ENCODE measurements at places on chromosomes 4 and X.

GRCh38 chr4:187307131-187307530 lies 583.5 kb upstream of the FAT1 start:
- no peak for DNase-seq

- DNase-seq: no peak
Observed at GRCh38 chrX:115913575-115913974, 257.0 kb upstream of the AGTR2 start.

GRCh38 chrX:30875957-30876356 lies 13.1 kb downstream of the TAB3 start:
- DNase-seq: no peak

DNA sequence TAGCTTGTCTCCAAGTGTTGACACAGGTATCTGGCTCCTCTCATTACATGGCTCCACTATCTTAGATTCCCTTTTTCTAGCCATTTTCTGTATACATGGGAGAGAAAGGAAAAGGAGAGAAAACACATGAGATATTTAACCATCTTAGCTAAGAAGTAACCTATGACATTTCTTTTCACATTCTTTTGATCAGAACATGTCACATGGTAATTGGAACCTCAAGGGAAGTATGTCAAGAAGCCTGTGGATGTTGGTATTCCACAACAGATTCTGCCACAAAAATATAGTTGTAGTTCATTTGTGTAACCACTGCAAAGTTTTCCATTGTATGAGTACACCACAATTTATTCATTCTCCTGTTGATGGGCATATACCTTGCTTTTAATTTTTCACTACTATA lies 18.7 kb upstream of the GABRB1 start:
- DNase-seq: no peak

- DNase-seq: no peak
Observed at GRCh38 chrX:53695946-53696549, 9.5 kb upstream of the HUWE1 start.

GRCh38 chr4:82678051-82678450 lies 116.3 kb upstream of the TMEM150C start:
- no peak for DNase-seq

GRCh38 chr4:56342746-56343145 lies 44.5 kb downstream of the AASDH start:
- DNase-seq: no peak

DNA sequence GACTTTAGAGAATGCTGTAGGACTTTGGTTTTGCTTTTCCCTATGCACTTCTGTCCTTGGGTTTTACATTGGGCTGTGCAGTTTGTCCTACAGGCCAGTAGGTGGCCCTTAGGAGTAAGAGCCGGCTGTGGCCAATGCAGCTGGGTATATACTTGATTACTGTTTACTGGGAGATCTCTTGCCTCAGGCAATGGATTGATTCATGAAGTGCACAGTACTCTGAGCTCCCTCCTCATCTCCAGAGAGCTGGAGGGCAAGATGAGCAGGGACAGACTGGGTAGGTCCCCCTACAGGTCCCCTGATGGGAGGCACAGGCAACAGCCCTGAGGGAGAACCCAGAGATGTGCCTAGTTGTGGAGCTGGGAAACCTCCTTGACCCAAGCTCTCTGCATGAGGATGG lies 103.8 kb upstream of the QRFPR start:
- DNase-seq: no peak

DNA sequence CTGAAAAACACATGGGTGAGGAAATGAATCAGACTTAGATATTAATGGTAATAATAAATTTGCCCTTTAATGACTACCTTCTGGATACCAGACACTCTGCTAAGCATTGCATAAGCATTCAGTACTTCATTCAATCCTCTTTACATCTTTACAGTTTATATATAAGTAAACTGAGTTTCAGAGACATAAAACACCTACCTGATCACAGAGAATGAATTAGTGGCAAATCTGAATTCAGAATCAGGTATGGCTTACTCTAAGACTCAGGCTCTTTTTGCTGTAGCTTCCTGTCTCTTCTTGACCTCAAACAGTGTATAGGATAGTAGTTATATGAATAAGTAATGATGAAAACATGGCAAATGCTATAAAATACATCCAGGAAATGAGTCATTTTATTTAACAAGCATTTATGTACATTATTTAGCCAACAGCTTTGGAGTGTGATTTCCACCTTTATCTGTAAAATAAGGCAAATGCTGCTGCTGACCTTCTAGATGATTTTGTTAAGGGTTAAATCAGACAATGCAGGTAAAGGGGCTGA lies 83.9 kb downstream of the VEGFC start:
- DNase-seq: no peak

GRCh38 chrX:41703574-41704029 lies 14.8 kb downstream of the GPR34 start:
- no peak for DNase-seq

GRCh38 chrX:12975991-12976558 lies 1.2 kb downstream of the TMSB4X start:
- no peak for DNase-seq

- DNase-seq: no peak
Observed at GRCh38 chr4:150008546-150008945, 69.7 kb upstream of the DCLK2 start.

DNA sequence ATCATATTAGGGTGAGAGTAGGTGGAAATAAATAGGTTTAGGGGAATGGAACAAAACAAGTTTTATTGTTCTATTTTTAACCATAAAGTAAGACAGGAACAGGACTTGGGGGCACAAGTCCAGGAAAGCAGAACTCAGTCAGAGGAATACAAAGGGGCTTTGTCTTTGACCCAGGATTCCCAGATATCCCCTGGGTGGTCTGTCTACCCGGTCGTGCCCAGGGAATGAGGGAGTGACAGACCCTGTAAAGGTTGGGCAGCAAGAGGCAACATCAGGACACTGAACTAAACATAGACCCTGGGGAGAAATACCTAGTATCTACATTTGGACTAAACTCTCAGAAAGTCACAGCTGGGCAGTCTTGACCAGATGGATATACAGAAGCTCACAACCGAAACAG lies 50.6 kb downstream of the PTCHD1 start:
- no peak for DNase-seq

GRCh38 chrX:74250574-74250973 lies 53.4 kb upstream of the ZCCHC13 start:
- no peak for DNase-seq

GRCh38 chrX:129932821-129933321 lies 26.9 kb downstream of the UTP14A start:
- no peak for DNase-seq

GRCh38 chr4:112736718-112737135 lies 99.8 kb downstream of the LARP7 start:
- no peak for DNase-seq

DNA sequence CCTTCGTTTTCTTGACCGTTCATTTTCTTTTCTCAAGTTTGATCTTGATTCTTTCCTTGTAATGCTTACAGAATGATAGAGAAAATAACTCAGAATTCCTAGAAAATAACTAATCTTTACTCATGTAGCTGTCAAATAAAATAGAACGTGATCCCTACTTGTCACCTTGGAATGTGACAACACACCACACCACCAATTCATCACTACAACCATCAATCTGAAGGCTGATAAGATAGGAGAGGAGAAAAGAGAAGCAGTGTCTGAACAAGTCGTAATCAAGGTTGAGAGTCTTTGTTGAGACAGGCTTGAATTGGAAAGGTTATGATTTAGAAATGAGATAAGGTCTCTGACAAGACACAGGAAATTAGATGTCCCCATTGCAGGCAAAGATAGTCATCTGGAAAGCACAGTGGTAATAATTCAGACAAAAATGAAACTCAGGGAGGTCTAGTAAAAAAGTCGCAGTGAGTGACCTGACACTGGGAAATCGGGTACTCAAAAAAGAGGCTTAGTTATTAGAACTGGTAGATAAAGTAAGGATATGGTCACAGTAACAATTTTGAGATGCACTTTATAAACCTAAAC lies 456.2 kb downstream of the FAT4 start:
- no peak for DNase-seq

DNA sequence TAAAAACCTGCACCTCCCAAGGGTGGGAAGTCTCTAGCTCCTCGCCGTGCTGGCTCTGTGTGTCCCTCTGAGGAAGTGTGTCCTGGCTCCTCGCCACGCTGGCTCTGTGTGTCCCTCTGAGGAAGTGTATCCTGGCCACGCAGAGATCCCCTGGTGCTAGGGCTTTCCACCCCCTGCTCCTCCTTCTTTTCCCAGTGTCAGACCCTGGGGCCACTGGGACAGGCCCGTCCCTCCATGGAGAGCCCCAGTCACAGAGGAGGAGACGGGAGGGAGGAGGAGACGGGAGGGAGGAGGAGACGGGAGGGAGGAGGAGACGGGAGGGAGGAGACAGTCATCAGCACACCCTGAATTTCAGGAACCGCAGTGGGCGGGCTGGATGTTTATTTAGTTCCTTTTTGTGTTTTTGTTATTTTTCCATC lies 53.8 kb upstream of the HGFAC start:
- DNase-seq: peak; percentile 50

- DNase-seq: no peak
Observed at GRCh38 chrX:42536286-42536685, 241.7 kb downstream of the PPP1R2C start.

DNA sequence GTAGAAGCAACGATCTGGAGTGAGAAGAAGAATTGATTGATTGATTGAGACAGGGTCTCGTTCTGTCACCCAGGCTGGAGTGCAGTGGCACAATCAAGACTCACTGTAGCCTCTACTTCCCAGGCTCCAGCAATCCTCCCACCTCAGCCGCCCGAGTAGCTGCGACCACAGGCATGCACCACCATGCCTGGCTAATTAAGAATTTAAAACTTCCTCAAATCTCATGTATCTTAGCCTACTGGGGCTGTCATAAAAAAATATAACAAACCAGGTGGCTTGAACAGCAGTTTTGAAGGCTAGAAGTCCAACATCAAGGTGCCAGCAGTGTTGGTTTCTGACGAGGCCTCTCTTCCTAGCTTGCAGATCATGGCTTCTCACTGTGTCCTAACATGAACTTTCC lies 18.3 kb upstream of the TBC1D9 start:
- DNase-seq: no peak

GRCh38 chr4:79044141-79044659 lies 105.0 kb upstream of the PAQR3 start:
- no peak for DNase-seq

DNA sequence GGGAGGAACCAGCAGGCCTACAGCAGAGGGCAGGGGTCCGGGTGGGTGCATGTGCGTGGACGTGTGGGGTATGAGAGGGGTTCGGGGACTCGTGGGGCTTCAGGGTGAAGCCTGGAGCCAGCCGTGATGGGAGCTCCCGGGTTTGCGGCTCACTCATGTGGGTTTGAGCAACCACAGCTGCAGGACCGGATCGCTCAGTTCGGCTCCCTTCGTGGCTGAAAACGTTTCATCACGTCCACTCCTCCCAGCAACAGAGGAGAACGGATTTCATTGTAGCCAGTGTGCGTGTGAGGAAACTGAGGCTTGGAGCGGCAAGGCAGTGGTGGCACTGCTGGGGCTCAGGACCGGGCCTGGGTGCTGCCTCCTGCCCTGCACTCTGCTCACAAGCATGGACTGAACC lies 10.6 kb downstream of the BGN start:
- no peak for DNase-seq

DNA sequence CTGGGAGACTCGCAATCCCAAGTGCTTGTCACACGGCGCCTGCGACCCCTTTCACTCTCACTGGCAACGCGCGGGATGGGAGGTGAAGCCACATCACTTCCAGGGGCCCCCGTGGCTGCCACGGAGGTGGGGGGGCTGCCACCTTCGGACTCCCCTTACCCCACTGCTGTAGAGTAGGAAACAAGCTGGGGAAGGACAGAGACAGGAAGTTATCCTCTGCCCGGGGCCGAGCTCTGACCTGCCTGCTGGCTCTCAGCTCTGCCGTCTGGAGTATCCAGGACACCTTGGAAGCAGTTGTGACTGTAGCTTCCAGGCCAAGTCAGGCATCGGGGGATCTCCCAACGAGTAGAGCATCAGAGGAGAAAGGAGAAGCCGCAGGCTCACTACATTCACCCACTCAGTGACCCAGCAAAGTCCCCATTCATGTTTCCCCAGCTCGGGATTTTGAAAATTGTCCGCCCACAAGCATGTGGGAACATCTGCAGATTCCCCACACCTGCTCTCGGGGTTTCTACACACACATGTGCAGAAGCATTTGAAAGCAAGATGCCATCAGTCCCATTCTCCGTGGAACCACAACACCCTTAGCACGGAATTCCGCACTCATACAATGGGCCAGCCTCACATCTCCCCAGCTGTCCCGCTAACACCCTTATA lies 10.8 kb downstream of the PDZD4 start:
- DNase-seq: no peak

DNA sequence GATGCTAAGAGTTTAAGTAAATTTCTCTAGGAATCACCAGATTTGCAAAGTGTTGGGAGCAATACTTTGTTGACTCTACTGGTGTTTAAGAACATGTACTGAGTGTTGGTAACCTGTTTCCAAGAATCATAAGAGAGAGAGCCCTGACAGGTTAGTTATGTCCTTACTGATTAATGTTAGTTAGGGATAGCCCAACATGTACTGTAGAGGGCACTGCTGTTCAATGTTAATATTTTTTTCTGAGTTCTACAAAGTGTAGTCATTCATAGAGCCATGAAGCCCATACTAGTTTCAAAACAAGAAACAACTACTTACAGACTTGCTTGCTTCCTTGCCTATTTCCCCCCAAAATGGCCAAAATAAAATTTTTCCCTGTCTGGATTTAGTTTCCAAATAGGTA lies 11.9 kb downstream of the TMPRSS11D start:
- no peak for DNase-seq

DNA sequence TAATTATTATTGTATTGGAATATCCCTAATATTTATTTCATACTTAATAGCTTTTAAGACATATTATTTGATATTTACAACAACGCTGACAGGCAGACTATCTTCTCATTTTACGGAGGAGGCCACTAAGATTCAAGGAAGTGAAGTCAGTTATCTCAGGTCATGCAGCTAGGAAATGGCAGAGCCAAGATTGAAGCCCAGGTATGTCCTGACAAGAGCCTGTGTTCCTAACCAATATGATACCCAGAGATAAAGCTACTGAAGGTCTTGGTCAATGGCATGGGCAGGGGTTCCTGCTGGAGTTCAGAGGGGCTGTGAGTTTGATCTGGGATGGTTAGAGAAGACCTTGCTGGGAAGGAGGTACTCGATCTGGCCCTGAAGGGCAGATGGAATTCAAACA lies 47.1 kb downstream of the ARHGEF6 start:
- DNase-seq: no peak

- DNase-seq: no peak
Observed at GRCh38 chr4:154630324-154630723, 17.9 kb upstream of the FGG start.

GRCh38 chr4:184838249-184839074 lies 12.7 kb upstream of the ACSL1 start:
- no peak for DNase-seq

- DNase-seq: no peak
Observed at GRCh38 chrX:9285342-9285771, 179.5 kb upstream of the TBL1X start.

- DNase-seq: no peak
Observed at GRCh38 chrX:110881971-110882370, 86.4 kb upstream of the CHRDL1 start.

- DNase-seq: no peak
Observed at GRCh38 chrX:28408017-28408723, 179.1 kb upstream of the IL1RAPL1 start.

Measured in right lung (tissue), 10 donors.